Stimulated activated CD4-positive, alpha-beta T cell treated with anti-CD3 and anti-CD28 coated beads, Interleukin-1b, Interleukin-23, amount 100 ng/mL, for 48 hours (primary cell): ENCODE measurements at places on chromosomes 5 and 9.
A peak's percentile ranks its signal among the peaks of the same experiment; 100 is the strongest.

- peak; percentile 41 for DNase-seq
Observed at GRCh38 chr9:1939926-1940368, 75.2 kb upstream of the SMARCA2 start.

DNA sequence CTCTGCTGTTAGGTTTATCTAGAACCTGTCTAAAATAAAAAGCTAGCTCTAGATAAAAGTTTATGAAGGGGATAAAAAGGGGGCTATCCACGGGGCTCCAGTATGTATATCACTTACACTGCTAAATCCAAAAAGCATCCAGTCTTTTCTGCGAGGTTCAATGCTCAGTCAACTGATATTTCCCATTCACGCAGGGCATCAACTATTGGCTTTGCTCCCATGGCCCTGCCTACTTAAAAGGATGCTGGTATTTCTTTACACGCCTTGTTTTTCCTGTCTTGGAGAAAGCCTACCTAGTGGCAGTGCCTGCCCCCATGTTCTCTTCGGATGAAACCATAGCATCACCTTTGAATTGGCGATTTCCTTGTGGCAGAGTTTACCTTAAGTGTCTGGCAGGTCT lies 8.1 kb downstream of the SPRY4 start:
- no peak for DNase-seq

DNA sequence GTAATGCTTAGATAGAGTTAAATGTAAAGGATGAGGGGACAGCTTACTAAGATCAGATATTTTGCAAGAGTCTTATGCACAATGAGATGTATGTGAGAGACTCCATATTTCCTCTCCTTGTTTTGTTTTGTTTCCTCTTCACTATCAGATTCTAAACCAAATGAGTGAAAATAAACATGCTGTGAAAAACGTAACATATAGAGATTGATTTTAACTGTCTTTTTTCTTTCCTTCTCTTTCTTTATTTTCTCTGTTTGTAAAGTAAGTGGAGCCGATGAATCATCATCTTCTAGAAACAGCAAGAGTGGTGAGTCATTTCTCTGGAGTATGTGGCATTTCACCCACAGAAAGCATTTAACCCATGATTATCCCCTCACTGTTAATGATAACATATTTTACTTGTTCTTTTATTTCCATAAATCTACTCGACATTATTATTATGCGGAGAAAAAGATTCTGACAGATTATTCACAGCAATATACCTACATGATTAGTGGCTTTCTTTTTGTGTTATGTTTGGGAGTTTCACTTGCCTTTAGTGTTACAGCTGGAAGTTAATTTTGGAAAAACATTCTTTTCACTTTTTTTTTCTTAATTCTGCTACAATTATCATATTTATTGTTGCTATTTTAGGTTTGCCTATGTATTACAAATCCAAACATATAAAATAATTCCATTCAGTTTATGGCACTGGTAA lies 2.1 kb upstream of the ANXA1 start:
- DNase-seq: no peak

DNA sequence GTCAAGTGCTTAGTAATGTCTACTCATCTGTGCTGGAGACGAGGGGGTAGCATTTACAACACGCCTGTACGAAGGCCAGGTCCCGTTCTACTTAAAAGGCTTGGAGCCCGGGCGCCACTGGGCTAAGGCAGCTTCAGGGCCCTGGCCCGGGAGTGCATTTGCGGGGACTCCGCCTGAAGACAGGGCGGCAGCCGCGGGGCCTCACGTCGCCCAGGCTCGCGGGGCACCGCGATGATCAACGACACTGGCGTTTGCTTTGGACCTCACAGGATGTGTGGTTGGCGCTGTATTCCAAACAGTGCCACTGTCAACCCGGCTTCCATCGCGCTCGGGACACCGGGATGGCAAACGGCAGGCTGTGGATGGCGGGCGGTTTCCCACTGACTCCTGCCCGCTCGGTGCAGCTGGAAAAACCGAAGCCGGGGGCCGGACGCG lies 1.1 kb upstream of the TENT4A start:
- DNase-seq: peak; percentile 54

DNA sequence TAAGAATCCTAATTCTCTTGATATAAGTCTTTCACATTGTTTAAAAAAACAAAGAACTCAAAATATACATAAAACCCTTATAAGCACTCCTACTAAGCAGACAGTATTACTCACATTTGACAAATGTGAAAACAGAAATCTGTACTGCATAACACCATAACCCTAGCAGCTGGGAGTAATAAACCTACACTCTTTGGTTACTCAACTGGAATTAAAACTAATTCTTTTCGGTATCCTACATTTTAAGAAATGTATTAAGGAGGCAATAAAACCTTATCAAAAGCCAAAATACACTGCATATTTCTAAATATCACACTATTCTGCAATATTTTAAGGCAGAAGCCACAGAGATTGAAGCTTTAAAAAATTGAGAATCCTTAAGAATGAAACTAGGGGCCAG lies 6.8 kb downstream of the AUH start:
- DNase-seq: no peak

GRCh38 chr5:164420161-164420560 lies 914.7 kb downstream of the MAT2B start:
- DNase-seq: no peak

DNA sequence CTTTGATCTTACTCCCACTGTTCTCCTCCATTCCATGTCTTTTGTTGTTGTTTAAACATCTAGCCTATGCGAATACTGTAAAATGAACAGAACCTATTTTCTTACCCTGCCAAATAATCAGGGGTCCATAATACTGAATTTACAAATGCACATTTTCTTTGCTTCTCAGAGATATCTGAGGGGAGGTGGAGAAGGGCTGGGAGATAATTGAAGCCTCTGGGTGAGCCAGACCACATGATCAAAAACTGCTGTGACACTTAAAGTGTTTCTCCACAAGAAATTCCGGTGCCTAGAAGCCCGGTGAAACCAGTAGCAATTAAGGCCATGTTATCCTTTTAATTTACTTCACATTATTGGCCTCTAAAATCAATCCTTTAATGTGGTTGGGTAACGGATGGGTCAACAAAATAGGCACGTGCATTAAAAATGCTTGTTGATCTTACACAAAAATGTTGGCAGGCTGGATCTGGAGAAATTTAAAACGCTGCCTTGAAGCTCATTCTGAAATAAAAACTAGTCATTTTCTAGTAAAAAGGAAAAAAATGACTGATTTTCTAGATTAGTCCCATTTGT lies 10.8 kb downstream of the SEMA6A start:
- DNase-seq: no peak

- no peak for DNase-seq
Observed at GRCh38 chr5:56190497-56190896, 42.6 kb downstream of the ANKRD55 start.

DNA sequence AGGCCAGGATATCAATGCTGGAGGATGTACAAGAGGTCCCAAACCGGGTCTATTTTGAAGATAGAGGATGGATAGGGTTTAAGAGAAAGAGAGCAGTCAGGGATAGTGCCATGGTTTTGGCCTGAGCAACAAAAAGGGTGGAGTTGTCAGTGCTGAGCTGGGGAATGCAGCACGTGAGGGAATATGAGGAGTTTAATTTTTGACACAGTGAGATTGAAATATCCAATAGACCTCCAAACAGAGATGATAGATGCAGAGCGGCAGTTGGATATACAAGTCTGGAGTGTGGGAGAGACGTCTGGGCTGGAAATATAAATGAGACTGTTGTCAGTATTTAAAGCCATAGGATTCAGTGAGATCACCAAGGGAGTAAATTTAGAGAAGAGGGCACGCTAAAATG lies 136.7 kb upstream of the EFNA5 start:
- DNase-seq: no peak

DNA sequence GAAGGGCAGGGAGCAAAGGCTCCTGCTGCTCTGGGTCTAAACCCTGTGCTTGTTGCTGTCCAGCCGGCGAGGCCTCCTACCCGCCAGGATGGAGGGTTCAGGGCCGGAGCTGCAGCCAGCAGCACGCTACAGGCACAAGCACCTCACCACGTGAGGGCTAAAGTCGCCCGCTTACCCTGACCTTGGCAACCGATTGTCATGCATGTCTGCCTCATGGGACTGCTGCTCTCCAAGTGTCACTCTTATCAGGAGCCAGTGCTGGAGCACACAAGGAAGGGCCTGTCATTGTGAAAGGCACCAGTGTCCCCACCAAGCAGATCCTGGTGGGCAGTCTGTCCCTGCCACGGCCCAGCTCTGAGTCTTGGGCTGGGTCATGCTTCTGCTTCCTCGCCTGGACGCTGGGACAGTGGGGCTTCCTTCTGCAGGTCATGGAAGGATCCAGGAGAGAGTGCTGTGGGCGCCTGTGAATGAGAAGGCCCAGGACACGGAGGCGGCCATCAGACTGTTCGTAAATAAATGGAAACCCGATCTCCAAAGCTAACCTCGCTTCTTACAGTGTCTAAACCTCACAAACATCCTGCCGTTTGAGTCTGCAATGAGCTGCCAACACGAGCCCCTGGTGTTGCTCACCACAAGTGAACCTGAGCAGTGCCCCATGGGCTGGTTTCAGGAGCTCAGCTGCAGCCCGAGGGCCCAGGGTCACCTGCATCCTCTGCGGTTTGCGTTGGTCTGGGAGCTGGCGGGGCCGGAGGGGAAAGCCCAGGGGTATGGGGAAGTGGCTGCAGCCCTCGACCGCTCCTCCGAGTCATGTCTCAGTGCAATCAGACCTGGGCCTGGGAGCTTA lies 58.2 kb upstream of the RXRA start:
- DNase-seq: no peak

- DNase-seq: no peak
Observed at GRCh38 chr9:126531591-126531990, 82.1 kb upstream of the LMX1B start.

DNA sequence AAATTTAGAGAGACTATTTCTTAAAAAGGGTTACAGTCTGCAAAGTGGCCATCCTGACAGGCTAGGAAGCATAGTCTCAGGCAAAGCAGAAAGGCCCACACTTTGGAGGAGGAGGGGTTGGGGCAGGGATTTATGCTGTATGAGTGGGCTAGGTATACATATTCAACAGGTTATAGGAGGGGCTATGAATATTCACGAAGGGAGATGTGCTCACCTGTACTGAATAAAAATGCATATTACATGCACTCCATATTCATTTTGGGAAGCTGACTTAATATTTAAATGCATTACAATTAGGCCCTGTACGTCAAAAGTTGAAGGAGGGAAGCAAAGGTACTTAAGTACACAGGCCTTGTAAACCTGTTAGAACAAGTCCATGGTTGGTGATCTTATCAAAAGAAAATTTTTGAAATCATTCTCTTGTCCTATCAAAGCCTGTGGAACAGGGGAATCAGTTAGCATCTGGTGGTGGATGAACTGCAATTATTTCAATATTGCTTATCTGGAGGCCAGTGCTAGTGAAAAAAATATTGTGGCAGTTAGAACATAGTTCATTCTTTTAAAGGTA lies 1.6 kb downstream of the CENPP start:
- no peak for DNase-seq

GRCh38 chr5:139574641-139575312 lies 13.6 kb downstream of the UBE2D2 start:
- no peak for DNase-seq

- DNase-seq: no peak
Observed at GRCh38 chr9:128729302-128729701, 5.4 kb upstream of the ZDHHC12 start.

- no peak for DNase-seq
Observed at GRCh38 chr9:86741311-86742208, 205.7 kb downstream of the GAS1 start.

DNA sequence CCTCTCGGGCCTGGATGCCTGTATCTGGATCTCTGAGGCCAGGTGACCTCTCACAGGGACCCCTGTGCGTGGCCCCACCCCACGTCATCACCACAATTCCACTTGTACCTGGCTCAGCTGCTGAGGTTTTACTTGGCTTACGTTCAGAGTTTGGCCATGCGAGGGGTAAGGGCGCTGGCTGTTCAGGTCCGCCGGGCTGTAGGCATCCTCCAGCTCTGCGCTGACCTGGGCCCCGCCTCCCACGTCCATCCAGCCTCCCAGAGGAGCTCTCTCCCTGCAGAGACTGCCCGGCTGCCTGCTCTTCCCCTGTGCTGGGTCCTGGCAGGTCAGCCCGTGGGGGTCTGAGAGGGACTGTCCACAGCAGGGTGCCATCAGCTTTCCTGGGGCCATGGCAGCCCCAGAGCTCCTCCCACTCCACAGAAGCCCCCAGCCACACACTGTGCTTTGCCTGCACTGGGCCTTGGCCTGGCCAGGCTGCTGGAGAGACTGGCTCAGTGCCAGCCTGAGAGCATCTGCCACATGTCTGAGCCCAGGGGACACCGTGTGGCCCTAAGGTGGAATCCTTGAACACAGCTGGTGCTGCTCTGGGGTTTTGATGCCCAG lies 43.6 kb downstream of the SLC6A3 start:
- no peak for DNase-seq

- no peak for DNase-seq
Observed at GRCh38 chr5:97553604-97554452, 370.8 kb upstream of the RIOK2 start.

DNA sequence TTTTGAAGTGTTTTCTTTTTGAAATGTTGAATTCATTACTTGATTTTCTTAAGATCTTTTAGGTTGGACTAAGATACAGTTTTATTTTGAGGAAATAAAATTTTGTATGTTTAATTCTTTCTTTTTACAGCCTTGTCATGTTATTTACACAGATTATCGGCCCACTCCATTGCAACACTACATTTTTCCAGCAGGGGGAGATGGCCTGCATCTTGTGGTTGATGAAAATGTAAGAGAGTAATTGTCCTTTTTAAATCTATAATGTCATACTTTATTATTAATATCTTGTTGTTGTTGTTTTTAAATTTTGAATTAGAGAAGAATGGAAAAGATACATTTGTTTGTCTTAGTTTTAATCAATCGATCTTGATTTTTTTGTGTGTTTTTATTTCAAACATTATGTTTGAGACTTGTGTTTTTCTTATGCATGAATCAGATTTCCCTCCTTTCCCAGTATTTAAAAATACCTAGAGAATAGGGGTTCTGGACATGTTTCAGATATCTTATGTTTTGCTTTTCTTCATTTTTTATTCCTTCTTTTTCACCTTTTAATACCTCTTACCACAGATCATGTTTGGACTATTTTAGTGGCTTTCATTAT lies 36.7 kb downstream of the MTREX start:
- peak; percentile 52 for DNase-seq
